IMR-90 (cell line): ENCODE measurements at places on chromosomes 11 and 22. TPM values are rescaled to one million over a fixed set of nuclear protein-coding genes. Genes with fewer than 3 reads are reported as not detected.

DNA sequence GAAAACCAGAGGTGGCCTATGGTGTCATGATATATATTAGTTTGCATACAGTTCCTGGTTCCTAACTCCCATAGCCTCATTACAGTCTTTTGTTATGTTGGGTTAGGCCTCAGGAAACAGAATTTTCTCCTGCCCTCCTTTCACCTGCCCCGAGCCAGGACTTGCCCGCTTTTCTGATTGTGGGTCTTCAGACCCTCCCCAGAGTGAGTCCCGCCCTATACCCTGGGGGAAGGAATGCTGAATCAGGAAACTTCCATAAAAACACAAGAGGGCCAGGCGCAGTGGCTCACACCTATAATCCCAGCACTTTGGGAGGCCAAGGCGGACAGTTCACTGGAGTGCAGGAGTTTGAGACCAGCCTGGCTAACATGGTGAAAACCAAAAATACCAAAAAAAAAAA is 70.9 kb downstream of the SLC35F2 start:
- DNase-seq = no peak

GRCh38 chr11:71489311-71490043 is 36.5 kb downstream of the NADSYN1 start:
- peak; percentile 82 for DNase-seq

DNA sequence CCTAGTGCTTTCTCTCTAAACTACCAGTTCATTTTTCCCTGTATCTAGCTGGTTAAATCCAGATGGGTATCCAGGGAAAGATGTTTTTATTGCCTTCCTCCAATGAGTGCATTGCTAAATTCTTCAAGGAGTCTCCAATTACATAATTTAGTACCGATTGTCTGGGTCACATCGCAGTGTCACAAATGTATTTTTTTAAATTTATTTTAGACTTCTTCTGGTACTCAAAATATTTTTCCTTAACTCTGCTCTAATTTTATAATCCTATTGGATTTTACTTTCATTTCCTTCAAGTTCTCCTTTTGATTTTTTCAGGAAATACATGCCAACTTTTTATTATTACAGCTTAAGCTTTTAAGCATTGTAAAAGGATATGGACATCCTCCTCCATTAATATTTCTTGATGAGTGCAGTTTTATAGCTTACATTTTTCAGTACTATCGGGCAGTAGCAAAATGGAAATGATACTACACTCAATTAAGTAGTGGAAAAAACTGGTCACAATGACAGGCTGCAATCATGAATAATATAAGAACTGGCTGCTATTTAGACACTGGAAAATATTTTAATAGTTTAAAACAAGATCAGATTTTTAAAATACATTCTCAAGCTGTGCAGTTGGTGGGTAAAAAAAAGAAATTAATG is 20.3 kb downstream of the BBOX1 start:
- no peak for DNase-seq

GRCh38 chr11:71336176-71336995 is 84.0 kb upstream of the SHANK2 start:
- DNase-seq = no peak

- no peak for DNase-seq
Measured at GRCh38 chr11:94708642-94709041, 59.5 kb upstream of the AMOTL1 start.

DNA sequence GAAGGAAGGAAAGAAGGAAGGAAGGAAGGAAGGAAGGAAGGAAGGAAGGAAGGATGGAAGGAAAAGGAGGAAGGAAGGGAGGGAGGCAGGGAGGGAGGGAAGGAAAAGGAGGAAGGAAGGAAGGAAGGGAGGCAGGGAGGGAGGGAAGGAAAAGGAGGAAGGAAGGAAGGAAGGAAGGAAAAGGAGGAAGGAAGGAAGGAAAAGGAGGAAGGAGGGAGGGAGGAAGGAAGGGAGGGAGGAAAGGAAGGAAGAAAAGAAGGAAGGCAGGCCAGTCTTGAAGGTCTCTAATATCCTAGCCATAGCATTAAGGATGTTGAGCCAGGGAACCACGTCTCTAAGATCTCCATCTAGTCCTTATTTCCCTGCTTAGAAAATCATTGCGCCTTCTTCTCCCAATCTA is 78.8 kb downstream of the TMPRSS5 start:
- DNase-seq = no peak

- DNase-seq = no peak
Measured at GRCh38 chr11:134289789-134290188, 13.6 kb downstream of the GLB1L3 start.

The CRYBA4 gene
- total RNA-seq = not detected in 2 replicates

The PRG3 gene
- not detected in 2 replicates for total RNA-seq

The POU2AF3 gene
- total RNA-seq = not detected in 2 replicates
